GM13977 (cell line): ENCODE measurements at places on chromosomes 16 and 17.

DNA sequence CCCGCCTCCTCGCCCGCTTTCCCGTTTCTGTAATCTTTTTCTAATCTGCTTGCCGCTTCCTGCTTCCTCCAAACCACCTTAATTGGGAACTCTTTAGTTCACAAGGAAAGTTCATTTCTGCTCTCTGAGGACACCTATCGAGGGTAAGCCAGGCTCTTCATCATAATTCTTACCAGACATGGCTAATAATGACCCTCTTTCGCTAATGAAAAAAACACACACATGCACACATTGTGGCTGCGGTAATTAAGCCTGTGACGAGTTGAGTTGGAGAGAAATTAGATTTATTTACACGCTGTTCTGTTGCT lies 100.6 kb downstream of the ZNF423 start:
- no peak for DNase-seq

DNA sequence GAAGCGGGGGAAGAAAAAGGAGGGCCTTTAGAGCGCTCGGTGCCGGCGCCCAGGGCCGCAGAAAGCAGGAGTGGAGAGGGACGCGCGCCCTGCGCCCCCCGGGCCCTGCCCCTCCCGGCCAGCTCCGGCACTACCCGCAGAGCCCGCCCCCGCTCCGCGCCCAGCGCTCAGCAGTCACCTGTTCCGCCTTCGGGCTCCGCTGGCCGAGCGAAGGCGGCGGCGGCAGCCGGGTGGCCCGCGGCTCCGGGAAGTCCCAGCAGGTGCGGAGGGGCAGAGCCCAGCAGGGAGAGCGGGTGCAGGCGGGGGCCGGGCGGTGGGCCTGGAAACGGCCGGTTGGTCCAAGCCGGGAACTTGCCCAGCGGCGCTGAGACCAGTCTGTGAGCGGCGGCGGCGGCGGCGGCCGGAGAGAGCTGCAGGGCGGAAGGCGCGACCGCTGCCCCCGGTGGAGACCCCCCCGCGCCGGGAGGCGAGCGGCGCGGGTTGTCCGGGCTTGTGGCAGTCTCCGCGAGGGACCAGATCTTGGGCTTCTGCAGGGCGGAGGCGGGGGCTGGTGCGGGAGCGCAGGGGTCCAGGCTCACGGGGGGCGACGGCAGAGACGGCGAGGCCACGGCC lies 2.2 kb downstream of the IRX3 start:
- DNase-seq = peak; percentile 57

GRCh38 chr16:17375461-17376304 lies 95.1 kb downstream of the XYLT1 start:
- no peak for DNase-seq

DNA sequence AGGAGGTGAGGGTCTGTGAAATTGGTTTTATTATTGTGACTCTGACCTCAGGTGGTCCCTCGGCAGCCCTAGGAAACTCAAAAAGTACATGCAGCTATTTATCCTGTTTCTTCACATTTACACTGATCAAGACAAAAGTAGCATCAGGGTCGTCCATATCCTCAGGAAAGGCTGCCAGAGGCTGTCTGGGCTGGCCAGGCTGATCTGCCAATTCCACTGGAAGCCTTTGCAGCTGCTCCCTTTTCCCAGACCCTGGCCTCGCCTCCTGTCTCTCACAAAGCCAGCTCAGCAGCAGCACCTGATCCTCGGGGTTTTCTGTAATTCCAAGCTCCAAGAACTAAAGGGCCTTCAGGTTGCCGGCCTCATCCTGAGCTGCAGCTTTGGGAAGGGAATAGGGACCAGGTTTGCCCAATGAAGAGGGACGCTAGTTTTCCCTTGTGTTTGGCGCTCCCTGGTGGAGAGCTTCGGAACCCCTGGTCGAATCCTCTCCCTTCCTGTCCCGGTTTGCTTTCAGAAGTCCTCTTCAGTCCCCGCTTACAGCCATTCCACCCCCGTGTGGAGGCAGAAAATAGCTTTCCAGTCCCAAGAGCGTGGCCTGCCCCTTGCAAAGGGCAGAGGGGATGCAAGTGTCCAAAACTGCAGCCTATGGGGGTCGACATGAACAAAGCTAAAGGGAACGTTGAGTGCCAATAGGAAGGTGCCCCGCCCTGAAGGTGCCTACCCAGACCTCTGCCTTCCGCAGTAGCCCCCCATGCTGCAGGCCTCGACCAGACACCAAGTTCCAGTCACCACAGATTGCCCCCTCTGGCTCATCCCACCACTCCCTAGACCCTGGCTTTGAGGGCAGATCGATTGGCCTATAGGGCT lies 13.4 kb downstream of the MFSD6L start:
- DNase-seq = peak; percentile 62

DNA sequence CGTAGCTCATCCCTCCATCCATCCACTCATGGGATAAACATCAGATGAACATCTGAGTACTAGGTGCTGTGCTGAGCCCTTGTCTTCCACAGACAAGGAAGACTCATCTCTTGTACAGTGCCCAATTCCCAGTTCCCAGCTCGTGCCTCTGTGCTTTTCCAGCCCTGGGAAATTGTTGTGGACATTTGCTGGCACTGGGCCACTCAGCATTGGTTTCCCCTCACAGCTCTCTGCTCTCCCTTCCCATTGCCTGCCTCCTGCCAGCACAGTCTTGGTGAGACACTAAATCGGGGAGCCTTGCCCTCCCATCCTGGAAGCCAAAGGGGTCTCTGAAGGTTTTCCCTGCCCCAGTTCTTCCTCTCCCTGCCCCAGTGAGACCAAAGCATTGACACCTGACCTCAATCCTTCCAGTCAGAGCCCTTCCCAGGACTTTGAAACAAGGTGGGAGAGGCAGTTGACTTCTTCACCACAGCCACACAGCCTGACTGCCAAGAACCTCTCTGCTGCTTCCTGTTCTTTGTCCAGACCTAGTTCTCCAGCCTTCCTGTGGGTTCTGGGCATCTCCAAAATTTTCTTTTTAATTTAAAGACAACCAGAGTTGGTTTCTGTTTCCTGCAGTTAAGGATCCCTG lies 50.2 kb downstream of the WSB1 start:
- no peak for DNase-seq

DNA sequence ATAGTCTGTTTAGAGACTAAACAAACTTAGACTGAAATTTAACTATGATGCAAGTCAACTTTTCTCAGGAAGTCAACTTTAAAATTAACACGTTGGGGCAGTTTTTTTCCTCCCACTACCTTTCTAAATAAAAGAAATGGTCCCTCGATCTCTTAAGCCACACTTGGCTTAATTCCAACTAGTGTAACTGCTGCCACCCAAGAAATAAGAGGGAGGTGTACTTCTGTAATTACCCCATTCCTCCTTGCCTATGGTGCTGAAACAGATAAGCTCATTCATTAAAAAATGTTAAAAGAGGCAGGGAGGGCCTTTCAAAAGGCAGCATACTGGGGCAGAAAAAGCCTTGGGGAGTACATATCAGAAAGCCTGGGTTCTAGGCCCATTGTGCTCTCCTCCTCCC lies 59.8 kb downstream of the NCOR1 start:
- no peak for DNase-seq

DNA sequence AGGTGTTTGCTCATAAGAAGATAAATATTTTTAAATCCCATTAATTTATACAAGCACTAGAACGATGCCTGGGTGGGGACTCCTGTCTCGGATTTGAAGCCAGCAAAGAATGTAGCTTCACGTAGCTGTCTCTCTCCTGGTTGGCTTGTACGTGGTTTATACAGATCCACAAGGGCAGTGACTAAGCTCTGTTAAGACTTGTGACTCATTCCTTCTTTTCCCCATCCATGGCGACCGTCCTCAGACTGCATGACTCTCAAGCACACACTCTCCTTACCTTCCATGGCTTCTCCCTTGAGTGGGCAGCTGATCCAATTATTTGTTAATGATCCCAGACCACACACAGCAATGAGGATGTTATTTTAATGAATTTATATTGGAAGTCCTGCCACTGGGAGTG lies 679.7 kb upstream of the SOX9 start:
- no peak for DNase-seq

DNA sequence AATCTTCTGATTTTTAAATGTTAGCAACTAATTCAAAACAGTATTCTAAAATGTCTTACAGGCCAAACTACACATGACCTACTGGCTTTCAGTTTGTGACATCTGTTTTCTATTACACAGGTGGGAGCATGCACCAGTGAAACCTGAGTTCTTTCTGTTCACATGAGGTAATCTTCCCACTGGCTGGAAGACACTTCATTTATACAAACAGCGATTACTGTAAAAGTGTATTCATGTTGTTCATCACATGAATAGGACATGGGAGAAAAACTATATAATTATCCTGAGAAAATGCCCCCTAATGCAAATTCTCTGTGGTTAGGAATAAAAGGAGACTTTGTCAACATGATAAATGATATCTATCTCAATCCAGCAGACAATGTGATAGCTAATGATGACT lies 11.1 kb upstream of the PIK3R5 start:
- peak; percentile 57 for DNase-seq

DNA sequence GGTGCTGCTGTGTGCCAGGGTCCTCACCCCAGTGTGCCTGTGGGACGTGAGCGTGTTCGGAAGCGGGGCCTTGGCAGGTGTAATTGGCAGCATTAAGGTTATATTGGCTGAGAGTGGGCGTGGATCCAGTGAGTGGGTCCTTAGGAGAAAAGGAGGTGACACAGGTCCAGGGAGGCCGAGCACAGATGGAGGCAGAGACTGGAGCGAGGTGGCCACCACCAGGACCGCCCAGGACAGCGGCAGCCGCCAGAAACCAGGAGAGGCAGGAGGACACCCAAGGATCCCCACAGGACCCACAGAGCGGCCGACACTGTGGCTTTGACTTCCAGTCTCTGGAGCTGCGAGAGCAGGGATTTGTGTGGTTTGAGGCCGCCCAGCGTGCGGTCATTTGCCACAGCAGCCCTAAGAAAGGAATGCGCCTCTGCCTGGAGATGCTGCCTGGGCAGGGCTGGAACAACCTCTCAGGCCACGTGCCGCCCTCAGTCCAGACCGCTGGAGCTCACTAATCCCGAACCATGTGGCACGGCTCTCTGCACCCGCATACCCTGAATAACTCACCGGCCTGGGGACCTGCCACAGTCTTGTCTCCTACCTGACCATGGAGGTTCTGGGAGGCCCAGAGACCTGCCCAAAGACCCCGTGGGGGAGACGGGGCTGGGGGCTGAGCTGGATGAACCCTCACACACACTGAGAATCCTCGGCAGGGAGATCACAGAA lies 45.4 kb downstream of the SOX8 start:
- DNase-seq = no peak

DNA sequence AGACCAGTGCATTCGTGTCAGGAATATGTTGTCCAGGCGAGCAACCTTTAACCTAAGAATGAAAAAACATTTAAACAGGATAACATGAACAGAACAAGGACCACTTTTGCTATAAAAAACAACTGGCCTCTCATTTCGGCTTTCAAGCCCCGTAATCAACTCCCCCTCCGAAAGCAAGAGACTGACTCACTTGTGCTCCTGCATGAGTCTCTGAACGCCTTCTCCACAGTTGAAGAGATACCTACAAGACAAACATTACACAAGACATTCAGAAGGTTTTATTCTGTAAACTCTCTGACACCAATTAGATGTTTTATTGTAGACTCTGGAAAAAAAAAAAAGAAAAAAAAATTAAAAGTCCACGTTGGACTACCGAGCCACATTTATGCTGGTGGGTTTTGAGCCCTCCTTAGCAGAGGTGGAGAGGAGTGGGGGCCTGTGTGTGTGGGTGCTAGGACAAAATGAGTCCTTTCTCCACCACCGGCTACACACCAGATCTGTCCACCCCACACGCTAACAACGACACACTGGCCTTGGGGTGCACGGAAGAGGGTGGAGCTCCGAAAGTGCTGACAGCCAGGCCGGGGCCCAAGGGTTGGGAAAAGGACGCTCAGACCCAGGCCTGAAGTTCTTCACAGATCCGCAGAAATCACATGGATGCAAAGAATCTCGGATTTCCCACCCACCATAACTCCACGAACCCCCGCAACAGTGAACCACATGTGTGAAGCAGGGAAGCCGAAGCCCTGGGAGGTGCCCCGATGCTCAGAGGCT lies 759 bp downstream of the ELAC2 start:
- DNase-seq = peak; percentile 32

- no peak for DNase-seq
Observed at GRCh38 chr16:79284766-79285165, 315.8 kb downstream of the MAF start.

DNA sequence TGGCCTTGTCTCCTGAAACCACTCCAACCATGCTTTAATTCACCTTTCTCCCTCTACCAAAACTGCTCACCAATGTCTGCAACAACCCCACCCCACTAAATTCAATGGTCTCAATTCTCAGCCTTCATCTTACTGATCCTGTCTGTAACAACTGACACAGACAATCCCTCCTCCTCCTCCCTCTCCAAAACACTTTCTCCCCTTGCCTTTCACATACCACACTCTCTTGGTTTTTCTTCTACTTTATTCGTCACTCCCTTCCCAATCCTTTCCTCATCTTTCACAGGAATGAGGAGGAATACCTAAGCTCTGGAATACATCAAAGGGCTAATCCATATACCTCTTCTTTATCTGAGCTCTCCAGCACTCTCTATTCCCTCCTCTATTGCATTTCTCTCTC lies 65.4 kb downstream of the STH start:
- DNase-seq = no peak
